ENCODE measurements at places on chromosomes 6 and 20.

DNA sequence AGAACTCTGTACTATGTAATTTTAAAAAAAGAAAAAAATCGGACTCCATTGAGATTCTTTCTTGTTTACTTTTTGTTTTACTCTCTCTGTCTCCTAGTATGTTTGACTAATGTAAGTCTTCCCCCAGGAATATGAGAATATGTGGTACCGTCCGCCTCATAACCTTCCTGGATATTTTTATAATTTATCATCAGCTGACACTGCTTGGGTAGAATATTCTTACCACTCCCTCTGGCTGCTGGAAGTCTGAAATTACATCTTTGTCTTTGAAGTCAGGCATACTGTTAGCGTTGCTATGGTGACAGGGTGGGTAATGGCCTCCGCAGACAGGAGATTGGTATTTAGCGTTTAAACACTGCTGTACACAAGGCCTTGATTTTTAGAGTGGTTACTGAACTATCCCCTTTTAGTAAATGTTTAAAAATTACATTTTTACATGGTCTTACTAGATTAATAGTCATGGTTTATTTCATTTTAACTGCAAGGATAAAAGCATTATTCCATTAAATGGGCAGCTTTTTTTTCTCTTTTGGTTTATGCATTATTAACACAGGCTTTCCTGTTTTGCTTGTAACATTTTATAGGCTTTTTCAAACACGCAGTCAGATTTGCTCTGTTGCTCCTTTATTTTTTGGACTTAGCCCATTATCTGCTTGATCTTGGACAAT, 176.4 kb downstream of the ARID1B start:
- no peak for DNase-seq

- DNase-seq, result no peak
Observed at GRCh38 chr6:45478240-45478639, 100.5 kb upstream of the SUPT3H start.

DNA sequence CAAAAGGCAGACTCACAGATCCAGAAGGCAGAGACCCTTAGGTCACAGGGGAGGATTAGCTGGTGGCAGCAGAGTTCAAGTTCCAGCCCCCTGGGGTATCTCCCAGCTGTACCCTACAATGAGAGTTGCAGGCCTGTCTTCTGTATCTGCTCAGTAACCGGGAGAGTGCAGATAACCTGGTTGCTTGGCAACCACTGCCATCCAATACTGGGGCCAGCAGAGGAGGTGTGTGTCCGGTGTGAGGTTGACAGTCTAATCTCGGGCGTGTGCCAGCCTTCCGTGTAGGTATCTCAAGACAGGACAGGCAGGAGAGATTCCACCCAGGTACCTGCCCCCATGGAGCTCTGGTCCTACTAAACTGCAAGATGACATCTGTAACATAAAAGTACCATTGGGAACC, 56.6 kb upstream of the TBC1D7 start:
- DNase-seq, result no peak

DNA sequence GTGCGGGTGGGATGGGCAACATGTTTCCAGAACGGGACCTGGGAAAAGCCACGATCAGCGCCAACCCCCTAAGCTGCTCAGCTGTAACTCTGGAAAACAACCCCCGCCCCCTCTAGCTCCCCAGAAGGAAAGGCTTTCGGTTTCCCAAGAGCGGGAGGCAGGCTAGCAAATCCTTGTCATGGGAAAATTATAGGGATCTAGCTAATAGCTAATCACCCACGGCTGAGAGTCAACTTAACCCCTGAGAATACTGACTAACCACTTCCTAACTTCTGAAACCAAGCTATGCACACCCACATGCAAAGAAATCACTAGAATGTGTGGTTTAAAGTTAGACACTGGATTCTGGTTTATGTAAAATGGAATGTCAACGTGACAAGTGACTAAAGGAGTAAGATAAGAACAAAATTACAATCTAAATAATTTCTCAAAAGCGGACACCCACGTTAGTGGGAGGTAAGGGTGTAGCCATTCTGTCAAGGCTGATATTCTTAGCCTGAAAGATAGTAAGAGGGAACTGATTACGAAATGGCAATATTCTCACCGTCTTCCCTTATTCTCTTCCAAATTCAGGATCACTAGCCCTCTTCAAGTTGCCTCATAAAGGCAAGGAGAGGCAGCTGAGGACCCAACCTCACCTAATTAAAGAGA, 20.1 kb downstream of the JAG1 start:
- no peak for DNase-seq

- DNase-seq, result no peak
Observed at GRCh38 chr6:148155293-148155692, 187.3 kb upstream of the SASH1 start.

DNA sequence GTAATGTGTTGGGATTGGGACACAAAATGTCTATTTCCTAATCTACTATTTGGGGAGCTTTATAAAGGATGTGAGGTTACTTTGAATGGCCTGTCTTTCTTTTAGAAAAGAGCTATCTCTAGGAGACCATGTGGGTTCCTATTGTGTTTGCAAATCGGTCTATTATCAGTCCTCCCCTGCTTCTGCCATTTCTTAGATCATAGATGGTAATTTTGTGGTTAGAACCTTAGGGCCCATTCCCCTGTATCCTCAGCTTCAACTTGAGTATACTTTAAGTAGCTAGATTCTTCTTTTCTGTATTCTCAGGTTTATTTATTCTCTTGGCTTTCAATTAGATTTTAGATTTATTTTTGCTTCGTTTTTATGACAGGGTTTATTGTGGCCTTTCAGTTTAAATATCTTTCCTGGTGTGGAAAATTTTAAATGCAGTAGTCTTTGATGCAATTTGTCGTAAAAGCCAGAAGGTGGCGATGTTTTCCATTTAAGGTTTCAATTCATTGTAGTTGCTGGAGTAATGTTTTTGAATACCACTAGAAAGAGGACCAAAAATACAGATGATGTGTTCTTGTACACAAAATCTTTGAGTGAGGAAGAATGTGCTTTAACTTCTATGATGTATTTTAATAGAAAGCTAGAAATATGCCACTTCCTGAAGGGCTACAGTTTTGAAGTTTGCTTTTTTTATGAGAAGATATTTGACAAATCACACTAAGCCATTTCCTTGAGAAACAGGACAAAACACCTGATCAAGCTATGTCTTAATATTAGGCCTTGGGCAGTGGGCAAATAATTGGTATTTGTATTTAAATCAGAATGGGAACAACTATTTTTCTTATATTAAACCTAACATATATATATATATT, 20.3 kb downstream of the TBPL1 start:
- DNase-seq, result no peak

GRCh38 chr6:72704979-72705378, 83.1 kb downstream of the KCNQ5 start:
- no peak for DNase-seq

DNA sequence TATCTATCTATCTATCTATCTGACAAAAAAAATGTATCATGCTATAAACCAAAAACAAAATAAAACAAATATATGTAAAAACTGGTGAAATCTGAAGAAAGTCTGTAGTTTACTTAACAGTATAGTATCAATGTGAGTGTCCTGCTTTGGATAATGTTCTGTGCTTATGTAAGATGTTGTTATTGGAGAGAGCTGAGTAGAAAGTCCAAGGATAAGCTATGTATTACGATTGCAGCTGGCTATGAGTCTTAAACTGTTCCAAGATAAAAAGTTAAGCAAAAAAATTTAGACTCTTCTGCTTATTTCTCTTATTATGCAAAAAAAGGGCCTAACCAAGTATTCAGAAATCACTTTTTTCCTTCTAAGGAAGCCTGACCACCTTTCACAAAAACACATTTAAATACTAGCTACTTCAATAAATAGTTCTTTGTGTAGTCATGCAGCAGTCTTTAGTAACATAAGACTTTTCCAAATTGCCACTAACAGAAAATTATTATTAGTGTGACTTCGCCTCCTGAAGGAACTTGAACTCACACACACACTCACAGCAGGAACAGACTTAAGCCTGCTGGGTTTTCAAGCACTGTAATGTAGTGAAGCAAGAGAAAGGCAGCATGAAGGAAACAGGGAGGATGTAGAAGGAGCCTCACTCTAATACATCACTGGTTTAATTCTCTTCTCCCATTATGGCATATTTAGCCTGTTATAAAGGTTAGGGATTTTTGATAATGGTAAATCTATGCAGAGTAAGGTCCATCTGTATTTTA, 265.8 kb upstream of the GJE1 start:
- DNase-seq, result no peak

DNA sequence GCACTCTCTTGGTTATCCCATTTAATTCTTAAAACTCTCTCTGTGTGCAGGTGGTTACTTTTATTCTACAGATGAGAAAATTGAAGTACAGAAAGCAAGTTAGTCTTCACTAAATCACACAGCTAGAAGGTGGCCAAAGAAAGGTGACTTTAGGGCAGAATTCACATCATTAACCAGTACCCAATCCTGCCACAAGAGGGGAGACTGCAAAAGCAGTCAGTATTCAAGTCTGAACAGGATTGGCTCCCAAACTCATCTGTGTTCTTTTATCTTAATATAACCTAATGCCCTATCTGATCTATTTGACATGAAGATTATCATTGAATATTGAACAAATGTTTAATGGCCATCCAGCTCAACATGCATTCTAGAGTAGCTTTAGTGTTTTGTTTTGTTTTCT, 225.3 kb upstream of the FAM83B start:
- DNase-seq, result no peak

DNA sequence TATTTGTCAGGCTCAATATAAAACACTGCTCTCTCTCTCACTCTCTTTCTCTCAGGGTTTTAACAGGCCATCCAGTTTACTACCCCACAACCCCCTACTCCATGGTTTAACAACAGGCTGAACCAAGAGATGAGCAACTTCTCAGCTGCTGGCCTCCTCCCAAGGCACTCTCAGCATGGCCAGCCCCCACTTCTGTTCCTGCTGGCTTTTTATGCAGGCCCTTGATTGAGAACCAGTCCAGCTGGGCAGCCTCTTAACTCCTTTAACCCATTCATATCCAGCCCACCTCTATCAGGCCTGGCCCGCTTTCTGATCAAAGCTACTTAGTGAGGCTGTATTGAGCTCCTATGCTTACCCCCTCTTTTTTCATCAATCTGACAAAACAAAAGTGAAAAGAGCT, 346.8 kb upstream of the POU3F2 start:
- no peak for DNase-seq

DNA sequence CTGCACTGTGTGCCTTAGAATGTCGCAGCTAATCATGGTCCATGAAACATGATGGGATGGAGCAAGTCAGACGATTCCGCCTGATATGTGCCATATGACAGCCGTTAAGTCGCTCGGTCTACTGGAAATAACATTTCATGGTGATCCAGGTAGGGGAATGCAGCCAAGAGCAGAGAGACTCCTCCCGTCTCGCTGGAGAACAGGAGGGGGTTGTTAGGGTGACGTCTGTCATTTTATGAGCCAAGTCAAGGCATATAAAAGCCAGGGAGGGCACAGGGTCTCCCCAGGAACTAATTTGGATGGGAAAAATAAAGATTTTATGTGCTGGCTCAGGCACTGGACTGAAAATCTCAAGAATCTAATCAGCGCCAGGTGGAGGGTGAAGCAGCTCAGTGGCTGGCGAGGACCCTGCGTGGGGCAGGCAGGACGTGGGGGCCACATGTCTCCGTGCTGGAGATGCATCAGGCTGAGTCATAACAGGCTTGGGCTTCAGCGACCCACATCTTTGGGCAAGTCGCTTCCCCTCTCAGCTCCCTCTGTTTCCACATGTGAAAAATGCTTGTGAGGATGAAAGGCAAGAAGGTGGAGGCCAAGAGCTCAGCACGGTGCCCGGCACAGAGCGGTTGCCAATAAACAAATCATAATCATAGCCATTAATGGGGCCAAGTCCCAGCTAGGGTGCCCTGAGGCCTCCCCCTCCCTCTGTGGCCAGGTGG, 234.6 kb downstream of the ANKRD60 start:
- no peak for DNase-seq

DNA sequence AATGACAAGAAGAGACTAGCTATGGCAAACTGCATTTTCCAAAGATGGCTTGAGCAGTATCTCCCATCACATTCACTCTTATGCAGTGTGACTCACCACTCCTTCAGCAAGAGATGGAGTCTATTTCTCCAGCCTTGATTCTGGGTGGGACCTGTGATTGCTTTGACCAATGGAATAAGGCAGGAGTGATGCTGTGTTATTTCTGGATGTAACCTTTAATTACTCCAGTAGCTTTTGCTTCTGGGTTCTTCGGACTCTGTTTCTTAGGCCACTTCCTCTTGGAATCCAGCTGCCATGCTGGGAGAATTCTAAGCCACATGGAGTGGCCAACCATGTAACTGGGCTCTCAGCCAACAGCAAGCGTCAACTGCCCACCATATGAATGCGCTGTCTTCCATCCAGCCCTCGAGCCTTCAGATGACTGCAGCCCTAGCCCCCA, 50.7 kb downstream of the TGM2 start:
- no peak for DNase-seq

DNA sequence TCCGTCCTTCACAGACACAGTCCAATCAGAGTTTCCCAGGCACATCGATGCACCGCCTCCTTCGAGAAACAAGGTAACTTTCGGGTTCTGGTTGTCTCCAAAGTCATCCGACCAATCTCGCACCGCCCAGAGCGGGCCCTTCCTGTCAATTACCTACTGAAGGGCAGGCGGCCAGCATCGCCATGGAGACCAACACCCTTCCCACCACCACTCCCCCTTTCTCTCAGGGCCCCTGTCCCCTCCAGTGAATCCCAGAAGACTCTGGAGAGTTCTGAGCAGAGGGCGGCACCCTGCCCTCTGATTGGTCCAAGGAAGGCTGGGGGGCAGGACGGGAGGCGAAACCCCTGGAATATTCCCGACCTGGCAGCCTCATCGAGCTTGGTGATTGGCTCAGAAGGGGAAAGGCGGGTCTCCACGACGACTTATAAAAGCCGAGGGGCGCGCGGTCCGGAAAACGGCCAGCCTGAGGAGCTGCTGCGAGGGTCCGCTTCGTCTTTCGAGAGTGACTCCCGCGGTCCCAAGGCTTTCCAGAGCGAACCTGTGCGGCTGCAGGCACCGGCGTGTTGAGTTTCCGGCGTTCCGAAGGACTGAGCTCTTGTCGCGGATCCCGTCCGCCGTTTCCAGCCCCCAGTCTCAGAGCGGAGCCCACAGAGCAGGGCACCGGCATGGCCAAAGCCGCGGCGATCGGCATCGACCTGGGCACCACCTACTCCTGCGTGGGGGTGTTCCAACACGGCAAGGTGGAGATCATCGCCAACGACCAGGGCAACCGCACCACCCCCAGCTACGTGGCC, at the start of gene HSPA1B:
HSPA1B (plus strand) TSS at position 453 of the 794 bp plus-strand sequence; CDS start at position 666, 213 bp downstream.
- DNase-seq, result peak; percentile 85

- no peak for DNase-seq
Observed at GRCh38 chr20:55538261-55538908, 466.9 kb downstream of the CBLN4 start.

DNA sequence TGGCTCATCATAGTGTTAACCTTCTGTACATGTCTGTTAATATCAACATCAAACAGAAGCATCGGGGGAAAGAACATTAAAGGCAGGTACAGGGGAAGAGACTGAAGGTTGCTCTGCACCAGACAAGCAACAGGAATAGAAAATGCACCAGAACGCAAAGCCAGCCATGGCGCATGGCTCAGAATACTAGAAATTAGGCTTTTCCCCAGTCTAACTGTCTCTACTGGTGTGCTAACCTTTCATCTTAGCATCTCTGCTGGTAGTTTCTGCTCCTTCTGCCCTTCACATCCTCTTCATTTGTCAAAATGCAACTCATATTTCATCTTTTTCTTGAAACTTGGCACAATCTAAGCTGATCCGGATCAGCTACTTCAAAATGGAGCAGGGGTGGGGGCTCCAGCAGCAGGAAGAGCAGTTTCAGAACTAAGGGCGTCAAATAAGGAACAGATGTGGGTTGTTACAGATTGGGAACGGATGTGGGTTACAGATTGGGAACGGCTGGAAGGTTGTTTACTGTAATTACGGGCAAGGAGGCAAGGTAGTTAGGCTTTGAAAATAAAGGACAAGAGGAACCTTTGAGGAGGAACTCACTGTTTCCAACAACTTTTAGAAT, 13.1 kb upstream of the RNASET2 start:
- no peak for DNase-seq

GRCh38 chr6:52893803-52894202, 15.7 kb downstream of the GSTA3 start:
- DNase-seq, result no peak

All from GM19239 (cell line).